Motor neuron (in vitro differentiated cells): ENCODE measurements at places on chromosomes 6 and 20. TPM values are rescaled to one million over a fixed set of nuclear protein-coding genes. Genes with fewer than 3 reads are reported as not detected.
A peak's percentile ranks its signal among the peaks of the same experiment; 100 is the strongest.

DNA sequence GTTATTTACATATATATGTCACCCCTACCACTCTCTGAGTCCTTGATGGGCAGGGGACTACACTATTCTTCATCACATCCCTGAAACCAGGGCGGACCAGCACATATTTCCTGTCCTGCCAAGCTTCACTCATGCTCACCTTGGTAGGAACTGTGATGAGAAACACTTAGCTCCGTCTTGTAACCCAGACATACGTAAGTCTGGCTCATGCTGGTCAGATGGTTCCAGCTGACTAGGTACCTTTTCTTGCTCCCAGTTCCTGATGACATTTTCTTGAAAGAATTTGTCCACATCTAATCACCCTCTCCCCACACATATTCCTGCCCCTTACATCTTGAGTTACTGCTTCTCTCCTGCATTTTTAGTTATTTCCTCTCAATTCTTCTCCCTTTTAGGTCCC lies 122.2 kb upstream of the MYLIP start:
- ATAC-seq = no peak

- ATAC-seq = peak; percentile 92
These were observed 56.4 kb upstream of the DUSP22 start for GRCh38 chr6:235763-236360.

GRCh38 chr6:124033501-124033900 lies 229.8 kb downstream of the NKAIN2 start:
- no peak for ATAC-seq

GRCh38 chr6:1701668-1702353 lies 92.1 kb downstream of the FOXC1 start:
- no peak for ATAC-seq

DNA sequence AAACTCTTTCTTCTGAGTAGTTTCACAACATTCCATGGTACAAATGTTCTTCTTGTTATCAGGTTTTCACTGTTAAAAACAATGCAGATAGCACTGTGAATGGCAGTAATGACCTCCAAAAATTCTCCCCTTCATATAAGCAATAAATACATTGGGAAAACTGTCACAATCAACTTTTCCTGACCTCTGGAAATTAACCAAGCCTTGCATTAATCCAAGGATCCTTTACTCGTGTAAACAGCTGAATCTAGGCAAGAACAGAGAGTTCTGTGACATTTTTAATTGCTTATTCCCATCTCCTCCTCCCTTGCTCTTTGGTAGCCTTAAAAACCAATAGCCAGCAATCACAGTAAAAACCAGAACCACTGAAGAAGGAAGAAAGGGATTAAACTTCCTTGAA lies 37.8 kb downstream of the FOXQ1 start:
- ATAC-seq = no peak

DNA sequence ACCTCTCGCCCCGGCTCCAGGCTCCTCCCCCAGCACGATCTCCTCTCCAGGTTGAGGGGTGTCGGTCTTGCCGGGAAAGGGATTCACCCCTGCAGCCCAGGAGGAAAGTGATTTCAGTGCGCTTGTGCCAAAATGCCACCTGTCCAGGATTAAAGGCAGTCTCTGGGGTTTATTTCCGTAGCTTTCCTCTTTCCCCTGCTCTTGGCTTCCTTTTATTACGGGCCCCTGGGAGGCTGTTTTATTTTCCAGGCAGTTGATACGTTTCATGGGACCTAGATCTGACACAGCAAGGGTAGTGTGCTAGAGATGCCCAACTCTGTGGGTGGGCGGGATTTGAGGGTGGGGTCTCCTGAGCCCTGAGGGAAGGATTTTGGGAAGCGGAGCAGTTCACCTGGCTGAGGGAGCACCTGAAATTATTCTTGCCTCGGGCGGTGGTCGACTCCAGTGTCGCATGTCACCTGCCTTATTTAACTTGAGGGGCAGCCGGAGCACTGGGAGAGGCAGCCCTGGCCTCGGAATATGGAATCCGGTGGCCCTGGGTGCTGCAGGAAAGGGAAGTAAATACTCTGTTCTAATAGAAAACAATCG lies 9.5 kb upstream of the NKX2-2 start:
- ATAC-seq = no peak

GRCh38 chr6:33976437-33977360 lies 169.2 kb downstream of the GRM4 start:
- ATAC-seq = no peak

- ATAC-seq = no peak
These were observed 92.9 kb upstream of the BHLHE23 start for GRCh38 chr20:63099456-63100173.

DNA sequence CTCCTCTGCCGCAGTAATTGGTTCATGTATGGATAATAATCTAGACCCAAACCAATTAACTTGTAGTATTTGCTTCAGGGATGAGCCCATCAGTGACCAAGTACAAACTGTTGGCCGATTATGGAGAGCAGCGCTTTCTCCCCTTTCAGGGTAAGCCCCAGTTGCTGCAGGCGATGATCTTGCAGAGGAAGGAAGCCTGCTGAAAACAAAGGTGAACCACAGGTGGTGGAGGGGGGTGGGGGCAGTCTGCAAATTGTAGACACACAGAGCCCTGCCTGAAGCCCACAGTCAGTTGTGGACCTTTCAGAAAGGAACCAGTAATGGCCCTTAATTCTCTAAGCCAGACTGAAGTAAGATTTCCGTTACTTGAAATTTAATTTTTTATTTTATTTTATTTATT lies 167.9 kb upstream of the JARID2 start:
- ATAC-seq = no peak

GRCh38 chr20:23362392-23363256 lies 642 bp downstream of the GZF1 start:
- no peak for ATAC-seq

Gene ADGRF5
- not detected in 2 replicates for total RNA-seq

Gene SYCP2
- 0.63 and 0.91 TPM in 2 replicates for total RNA-seq

Gene LY6G6C
- 0.41 and 0.83 TPM in 2 replicates for total RNA-seq

Gene FGD2
- total RNA-seq = 0.27 and 2.3 TPM in 2 replicates

Gene RNF39
- total RNA-seq = 0.58 and 1.8 TPM in 2 replicates
